ENCODE measurements at places on chromosomes 12 and 14. TPM values are rescaled to one million over a fixed set of nuclear protein-coding genes. Genes with fewer than 3 reads are reported as not detected.

Gene STXBP6
- total RNA-seq = 8.3 TPM

Gene RERG
- total RNA-seq = 16.3 TPM

Gene RIPK3
- total RNA-seq = 12.0 TPM

Gene RGS6
- total RNA-seq = 3.4 TPM

Gene KLRK1
- total RNA-seq = 7.0 TPM

Gene CELA1
- total RNA-seq = not detected

- DNase-seq = no peak
- H3K4me1 ChIP-seq = no peaks in the 10 kb centered on the region
- no peaks in the 10 kb centered on the region for H3K36me3 ChIP-seq
- H3K4me3 ChIP-seq = no peak overlapping the region
- H3K27me3 ChIP-seq = no peaks in the 10 kb centered on the region
- H3K27ac ChIP-seq = no peak overlapping the region
Measured at GRCh38 chr12:41459906-41460214, 271.7 kb downstream of the PDZRN4 start.

GRCh38 chr12:66742508-66743367 lies 63.9 kb upstream of the GRIP1 start:
- DNase-seq = no peak
- H3K4me1 ChIP-seq = no peaks in the 10 kb centered on the region
- no peaks in the 10 kb centered on the region for H3K27me3 ChIP-seq
- no peak overlapping the region for H3K27ac ChIP-seq
- no peak overlapping the region for H3K4me3 ChIP-seq

DNA sequence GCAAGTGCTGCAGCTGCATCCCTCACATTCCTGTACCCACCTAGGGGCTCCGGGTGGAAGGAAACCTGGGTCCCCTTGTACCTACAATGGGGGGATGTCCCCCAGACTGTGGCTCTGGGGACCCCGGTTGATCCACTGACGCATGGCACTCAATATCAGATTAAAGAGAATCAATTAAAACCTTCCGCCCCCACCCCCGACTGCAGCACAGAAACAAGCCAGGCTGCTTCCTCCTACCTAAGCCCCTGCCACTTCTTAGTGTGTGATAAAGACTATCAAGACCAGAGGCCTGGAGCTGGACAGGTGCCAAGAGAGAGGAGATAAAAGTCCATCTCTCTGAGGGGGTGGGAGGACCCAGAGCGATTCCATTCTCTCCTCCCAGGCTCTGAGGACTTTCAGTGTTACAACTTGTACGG lies 28.2 kb upstream of the RPLP0 start:
- H3K4me1 ChIP-seq = peaks cover 64% of the 10 kb centered on the region
- H3K36me3 ChIP-seq = no peaks in the 10 kb centered on the region
- H3K27me3 ChIP-seq = no peaks in the 10 kb centered on the region
- H3K4me3 ChIP-seq = peak overlapping the region; percentile 17

DNA sequence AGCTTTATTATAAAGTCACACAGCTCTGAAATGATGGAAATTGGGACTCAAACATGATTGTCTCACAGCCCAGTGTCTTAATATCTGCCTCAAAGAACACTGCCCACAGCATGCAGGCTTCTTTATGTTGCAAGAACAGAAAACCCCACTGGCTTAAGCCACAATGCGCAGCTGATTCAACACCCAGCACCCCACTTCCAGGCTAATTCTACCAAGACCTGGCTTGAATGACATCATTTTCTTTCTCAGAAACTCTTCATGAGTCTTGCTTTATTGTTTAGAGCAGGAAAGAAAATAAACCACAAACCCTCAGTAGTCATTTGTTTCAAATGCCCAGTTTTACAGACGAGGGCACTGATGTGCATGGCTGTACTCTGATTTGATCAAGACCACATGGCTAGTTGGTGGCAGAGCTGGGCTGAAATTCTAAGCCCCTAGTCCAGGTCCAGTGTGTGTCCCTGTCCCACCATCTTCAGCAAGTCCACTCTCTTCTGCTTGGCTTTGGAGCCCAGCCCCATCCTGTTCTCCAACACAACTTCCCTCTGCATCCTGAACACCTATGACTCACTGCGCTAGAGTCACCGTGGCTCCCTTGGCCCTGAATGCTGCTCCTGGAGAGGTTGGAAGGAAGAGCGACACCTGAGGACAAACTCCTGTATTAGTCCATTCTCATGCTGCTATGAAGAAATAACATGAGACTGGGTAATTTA lies 50.3 kb upstream of the SRSF5 start:
- H3K36me3 ChIP-seq = no peaks in the 10 kb centered on the region
- DNase-seq = no peak
- peaks cover 18% of the 10 kb centered on the region for H3K4me1 ChIP-seq
- H3K27me3 ChIP-seq = no peaks in the 10 kb centered on the region

- no peak overlapping the region for H3K4me3 ChIP-seq
- DNase-seq = no peak
- no peaks in the 10 kb centered on the region for H3K4me1 ChIP-seq
- H3K27ac ChIP-seq = no peak overlapping the region
- no peaks in the 10 kb centered on the region for H3K36me3 ChIP-seq
Measured at GRCh38 chr12:31210541-31210940, 115.4 kb downstream of the SINHCAF start.

DNA sequence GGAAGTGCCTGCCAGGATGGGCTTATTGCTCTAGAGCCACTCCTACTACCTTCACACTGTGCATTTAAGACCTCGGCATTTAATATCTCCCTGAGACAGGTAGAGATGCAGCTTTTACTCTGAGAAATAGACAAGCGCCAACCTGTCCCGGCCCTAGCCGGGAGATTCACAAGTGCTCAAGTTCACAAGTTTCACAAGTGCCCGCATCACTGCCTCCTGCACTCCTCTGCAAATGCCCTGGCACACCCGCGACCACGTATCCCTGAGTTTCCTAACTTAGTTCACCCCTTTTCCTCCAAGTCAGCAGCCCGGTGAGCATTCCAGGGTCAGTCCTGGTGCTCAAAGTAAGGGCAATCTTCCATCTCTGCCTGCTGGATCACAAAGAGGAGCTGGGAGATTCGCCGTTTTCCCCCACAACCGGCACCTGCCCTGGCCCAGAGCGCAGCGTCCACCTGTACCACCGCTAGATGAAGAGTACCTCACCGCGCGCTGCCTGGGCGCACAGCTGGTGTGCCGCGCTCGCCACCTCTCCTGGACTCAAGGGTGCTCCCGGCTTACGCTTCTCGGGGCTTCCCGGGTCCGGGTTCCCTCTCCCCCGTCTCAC lies 5.0 kb upstream of the SLC38A4 start:
- H3K27me3 ChIP-seq = peaks cover 2% of the 10 kb centered on the region
- no peak overlapping the region for H3K27ac ChIP-seq
- H3K36me3 ChIP-seq = no peaks in the 10 kb centered on the region
- H3K4me3 ChIP-seq = peak overlapping the region; percentile 60
- peaks cover 4% of the 10 kb centered on the region for H3K4me1 ChIP-seq
- DNase-seq = no peak

Measured in breast epithelium (tissue), 4 donors.